NCI-H1417 treated with DMSO at 0.1 percent for 48 hours (cell line): ENCODE measurements at places on chromosomes 4 and X.

- no peak for DNase-seq
These were observed 1629.1 kb upstream of the IGFBP7 start for GRCh38 chr4:58739275-58739674.

DNA sequence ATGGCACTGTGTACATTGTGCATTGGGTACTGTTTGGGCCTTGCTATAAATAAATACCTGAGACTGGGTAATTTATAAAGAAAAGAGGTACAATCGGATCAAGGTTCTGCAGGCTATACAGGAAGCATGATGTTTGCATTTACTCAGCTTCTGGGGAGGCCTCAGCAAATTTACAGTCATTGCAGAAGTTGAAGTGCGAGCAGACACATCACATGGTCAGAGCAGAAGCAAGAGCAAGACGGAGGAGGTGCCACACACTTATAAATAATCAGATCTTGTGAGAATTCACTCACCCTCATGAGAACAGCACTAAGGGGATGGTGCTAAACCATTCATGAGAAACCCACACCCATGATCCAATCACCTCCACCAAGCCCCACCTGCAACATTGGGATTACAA lies 505.0 kb downstream of the ARAP2 start:
- DNase-seq = no peak

DNA sequence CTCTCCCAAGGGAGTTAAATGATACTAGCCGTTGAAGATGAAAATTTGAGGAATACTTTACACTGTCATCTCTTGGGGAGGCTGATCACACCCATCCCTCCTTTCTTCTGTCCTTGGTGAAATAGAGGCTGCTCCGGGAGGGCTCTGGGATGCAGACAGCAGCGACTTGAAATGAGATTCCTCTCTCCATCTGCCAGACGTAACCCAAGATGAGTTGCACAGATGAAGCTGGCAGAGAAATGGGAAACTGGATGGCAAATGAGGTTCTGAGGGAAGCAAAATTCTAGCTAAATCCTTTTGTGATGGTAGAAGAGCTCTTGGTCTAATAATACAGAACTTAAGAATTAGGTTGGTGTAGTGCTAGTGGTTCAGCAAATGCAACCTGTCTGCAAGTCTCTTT lies 201.4 kb downstream of the AASDH start:
- DNase-seq = no peak

DNA sequence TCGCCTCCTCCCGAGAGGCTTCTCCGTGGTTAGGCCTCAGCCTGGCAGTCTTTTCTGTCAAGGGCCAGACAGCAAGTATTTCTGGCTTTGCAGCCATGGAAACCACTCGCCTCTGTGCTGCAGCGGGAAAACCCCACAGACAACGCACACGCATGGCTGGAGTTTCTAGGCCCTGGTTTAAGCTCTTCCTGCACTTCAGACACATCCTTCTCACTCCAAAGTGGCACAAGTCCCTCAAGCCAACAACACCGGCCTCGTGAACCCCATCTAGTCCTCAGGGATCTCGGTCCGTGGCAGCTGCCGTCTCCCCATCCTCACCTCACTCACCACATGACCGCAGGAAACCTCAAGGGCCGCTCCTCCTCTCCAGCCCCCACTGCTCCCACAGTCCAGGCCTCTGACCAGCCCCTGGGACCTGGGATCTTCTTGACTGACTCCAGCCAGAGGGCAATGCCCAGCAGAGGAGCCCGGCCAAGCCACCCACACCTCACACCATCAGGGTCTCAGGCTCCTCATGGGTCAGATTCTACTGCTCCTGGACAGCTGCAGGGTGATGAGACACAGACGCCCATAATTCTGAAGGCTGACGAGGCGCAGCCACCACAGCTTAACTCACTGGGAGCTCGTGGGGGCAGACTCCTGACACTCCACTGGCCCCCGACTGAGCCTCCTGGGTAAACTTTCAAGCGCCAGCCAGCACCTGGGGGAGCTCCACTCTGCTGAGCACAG lies 21.7 kb downstream of the LETM1 start:
- DNase-seq = no peak
